ENCODE measurements at places on chromosomes 12 and 14.

DNA sequence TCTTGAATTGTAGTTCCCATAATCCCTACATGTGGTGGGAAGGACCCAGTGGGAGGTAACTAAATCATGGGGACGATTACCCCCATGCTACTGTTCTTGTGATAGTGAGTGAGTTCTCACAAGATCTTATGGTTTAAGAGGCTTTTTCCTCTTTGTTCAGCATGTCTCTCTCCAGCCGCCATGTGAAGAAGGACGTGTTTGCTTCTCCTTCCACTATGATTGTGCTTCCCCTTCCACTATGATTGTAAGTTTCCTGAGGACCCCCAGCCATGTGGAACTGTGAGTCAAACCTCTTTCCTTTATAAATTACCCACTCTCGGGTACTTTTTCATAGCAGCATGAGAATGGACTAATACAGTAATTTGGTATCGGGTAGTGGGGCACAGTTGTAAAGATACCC lies 97.3 kb downstream of the PPP1R12A start:
- no peak for DNase-seq

- no peak for DNase-seq
These were observed 1535.9 kb upstream of the FLRT2 start for GRCh38 chr14:83994020-83994419.

GRCh38 chr14:77730976-77731497 lies 23.1 kb downstream of the SLIRP start:
- DNase-seq, result no peak

DNA sequence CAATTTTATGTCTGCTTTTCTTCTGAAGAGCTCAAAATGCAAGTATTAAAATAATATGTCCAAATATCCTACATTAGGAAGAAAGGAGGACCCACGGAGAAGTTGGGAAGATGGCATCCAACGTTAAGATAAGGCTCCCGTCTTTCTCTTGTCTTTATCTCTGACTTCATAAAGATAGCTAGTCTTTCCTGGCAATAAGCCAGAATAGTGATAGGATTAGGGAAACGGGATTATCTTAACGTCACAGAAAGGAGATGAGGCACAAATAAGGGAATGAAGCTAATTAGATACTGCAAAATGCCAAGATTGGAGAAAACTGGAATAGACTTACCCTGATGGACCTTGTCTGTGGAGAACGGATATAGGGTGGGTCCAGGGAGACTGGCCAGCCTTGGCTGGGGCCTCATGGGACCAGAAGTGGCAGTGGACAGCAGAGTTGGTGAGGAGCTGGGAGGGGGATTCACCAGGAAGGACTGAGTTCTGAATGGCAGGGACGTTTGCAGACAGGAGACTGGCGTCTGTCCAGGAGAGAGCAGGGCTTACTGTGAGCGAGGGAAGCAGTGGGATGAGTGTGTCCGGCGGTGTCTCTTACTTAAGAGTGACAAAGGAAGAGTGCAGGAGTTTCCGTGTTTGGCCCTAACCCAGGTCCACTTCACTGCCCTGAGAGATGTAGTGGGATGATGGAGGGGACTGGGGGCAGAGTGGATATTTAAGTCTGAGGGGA lies 119.9 kb downstream of the CACNA1C start:
- no peak for DNase-seq

- peak; percentile 28 for DNase-seq
These were observed 42.0 kb downstream of the TRAF3 start for GRCh38 chr14:102819176-102819628.

DNA sequence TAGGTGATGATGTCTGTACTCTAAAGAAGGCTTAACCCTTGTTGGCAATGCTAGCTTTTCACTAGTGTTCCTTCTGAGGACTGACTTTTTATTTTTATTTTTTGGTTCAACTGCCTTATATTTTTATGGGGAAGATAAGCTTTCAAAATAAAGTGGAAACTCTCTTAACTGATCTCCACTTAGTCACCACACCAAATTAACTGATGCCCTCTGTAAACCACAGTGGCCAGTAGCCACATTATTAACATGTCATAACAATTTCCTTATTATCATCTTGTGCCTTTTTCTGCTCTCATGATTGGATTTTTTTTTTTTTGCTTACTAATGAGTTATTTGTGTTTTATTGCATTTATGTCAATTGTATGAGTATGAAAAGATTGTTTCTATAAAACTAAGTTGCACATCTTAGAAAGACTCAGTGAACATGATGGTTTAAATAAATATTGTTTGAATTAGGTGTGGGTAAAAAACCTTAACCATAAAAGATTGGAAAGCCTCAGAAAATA lies 56.9 kb downstream of the SCFD1 start:
- no peak for DNase-seq

- DNase-seq, result no peak
These were observed 10.8 kb downstream of the ETNK1 start for GRCh38 chr12:22635812-22636211.

DNA sequence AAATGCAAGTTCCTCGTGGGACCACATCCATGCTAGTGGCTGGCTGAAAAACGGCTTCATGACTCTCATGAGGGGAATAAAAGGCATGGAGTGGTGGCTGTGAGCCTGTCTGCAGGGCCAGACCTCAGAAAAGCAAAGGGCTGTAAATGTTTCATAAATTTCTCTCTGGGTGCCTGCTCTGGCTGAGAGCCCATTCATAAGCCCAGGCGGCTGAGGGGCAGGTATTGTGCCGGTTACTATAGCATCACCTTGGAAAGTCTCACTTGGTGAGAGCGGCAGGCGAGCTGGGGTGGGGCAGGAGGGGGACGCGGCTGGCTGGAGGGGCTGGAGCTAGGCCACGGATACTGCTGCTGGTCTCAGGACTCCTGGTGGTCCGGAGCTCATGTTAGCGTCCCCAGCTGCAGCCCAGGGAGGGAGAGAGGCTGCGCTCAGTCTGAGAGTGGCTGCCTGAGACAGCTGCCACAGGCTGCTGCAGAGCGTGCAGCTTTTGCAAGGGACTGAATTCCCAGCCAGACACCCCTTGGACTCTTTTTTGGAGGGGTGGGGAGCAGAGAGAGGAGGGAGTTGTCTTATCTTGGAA lies at the start of gene SLC17A8:
Gene SLC17A8 (plus strand): TSS at position 431 of the 580 bp plus-strand sequence. CDS start 318 bp downstream, outside the sequence.
- DNase-seq, result no peak

GRCh38 chr12:79933532-79934264 lies 1.2 kb downstream of the PPP1R12A start:
- no peak for DNase-seq

GRCh38 chr12:47698055-47698454 lies 7.8 kb downstream of the RPAP3 start:
- no peak for DNase-seq

- DNase-seq, result no peak
These were observed 84.4 kb downstream of the SLC24A4 start for GRCh38 chr14:92407410-92407809.

DNA sequence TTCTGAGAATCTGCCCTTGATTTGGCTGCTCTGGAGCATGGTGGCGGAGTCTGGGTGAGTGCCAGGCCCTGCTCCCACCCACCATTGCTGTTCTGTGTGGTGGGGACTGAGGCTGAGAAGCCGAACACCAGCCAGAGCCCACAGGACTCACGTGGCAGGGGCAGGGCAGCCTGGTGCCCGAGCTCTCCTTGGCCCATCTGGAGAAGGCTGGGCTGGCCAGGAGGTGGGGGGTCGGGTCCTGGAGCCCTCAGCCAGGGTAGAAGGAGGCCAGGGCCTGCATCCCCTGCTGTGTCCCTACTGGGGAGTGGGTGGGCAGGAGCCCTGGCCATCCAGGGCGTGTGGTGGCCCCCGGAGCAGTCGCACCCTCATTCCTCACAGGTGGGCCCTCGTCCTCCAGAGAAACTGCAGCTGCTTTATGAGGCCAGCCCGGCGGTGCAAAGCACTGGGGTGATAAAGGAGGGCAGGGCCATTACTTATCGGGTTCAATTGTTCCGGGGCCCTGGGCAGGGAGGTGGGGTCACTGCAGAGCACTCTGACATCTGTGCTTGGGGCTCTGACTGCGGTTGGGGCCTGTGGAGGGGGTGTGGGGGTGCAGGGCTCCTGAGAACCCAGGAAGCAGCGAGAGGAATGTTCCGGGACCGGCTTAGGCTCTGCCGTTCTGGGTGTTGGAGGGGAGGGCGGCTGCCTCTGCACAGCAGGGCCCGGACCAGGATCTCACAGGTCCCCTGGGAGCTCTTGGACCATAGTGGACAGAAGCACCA lies 217.5 kb upstream of the C14orf180 start:
- DNase-seq, result no peak

DNA sequence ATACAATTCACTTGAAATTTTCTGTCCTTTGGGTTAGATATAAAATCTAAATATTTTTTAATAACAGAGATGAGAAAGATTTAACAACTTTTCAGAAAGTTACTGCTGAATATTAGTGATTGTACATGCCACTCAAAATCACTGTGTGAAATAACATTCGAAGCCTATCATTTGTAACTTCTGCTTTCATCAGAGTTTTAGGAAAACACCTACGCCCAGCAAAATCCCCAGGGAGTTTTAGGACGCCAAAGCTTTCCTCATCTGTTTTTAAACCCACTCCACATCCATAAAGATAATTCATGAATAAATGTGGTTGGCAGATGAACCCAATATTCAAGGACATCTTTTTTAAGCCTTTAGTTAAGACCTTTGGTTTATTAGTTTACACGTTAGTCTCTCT lies 23.9 kb downstream of the TC2N start:
- no peak for DNase-seq

GRCh38 chr12:32448586-32448985 lies 49.2 kb downstream of the FGD4 start:
- DNase-seq, result no peak

DNA sequence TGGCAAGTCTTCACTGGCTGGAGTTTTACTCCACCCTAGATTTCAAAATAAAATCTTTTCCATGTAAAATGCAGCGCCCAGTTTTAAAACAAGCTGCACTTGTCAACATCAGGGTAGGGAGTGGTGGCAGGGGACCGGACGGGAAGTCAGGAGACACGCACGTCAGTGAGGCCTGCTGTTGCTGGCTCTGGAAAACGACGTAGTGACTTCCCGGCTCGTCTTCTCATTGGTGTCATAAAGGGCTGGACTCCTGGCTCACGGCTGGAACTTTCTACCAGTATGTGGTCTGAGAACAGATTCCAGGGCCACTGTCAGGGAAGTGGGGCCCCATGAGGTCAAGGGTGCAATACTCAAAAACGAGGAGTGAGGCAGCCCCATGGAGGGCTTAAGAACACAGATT lies 64.2 kb upstream of the FOXN3 start:
- DNase-seq, result no peak

DNA sequence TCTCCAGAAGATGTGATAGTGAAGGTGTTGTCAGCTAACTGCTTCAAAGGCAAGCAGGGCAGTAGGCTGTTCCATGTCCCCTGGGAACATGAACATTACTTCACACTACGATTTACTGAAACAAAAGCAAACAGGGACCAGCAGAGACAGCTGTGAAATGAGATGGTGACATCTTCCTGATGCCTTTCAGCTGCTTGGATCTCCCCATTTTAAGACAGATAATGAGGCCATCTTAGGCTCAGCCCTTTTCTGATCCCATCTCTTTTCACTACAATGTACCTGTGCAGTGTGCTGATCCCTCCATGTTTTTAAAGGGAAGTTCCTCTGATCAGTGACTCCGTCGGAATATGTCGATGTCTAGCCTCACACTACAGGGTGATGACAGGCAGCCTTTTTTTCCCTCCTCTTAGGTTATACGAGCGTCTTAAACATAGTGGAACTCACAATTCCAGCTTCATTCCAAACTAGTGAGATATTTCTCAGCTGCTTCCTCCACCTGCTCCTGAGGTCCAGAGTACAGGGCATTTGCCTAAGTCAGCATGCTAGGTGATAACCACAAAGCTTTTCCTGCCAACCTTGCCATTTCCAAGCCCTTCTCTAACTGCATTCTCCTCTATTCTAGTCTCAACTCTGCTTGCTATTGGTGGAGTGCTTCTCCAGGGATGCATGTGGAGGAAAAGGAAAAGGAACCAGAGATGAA lies 87.6 kb upstream of the EGLN3 start:
- DNase-seq, result no peak

DNA sequence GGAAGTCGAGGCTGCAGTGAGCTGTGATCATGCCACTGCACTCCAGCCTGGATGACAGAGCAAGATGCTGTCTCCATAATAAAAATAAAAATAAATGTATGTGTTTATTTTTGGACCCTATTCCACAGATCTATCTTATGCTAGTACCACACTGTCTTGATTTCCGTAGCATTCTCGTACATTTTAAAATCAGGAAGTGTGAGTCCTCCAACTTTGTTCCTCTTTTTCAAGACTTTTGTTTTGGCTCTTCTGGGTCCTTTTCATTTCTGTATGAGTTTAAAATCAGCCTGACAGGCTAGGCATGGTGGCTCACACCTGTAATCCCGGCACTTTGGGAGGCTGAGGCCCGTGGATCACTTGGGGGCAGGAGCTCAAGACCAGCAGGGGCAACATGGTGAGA lies 25.8 kb downstream of the DAO start:
- DNase-seq, result no peak

DNA sequence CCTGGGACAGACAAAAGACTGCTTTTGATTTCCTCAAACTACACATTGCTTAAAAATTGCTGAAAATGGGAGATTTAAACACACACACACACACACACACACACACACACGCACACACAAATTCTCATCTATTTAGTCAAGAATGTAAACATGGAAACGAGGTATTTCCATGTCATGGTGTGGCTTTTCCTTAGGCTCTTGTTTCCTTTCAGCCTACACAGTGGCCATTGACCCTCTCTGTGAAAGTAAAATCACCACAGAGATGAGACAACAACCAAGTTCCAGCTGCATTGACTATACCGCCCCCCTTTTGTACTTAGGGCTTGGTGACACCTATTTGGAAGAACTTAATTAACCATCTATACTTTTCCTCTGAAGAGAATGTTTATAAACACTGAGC lies 41.9 kb downstream of the TTC8 start:
- no peak for DNase-seq

DNA sequence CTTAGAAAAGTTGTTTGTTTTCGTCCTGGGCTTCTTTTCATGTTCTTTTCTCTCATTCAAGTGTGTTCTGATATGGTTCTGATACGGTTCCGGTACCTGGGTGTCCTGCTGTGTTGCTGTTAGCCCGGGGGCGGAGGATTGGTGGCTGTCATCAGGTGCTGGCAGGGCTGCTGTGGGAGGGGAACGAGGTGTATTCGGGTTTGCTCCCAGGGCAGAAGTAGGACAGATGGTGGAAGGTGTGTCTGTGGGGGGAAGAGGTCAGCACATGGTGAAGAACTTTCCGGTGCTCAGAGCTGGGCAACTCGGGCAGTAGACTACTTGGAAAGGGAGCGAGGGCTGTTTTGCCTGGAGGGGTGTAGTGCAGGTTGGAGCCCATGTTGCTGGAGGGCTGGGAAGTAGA lies 70.2 kb downstream of the SLC25A47 start:
- DNase-seq, result no peak

- no peak for DNase-seq
These were observed 9.8 kb downstream of the OR6J1 start for GRCh38 chr14:22634233-22634900.

GRCh38 chr12:131282292-131283080 lies 328.8 kb downstream of the ADGRD1 start:
- no peak for DNase-seq

Data from NCI-H510A (cell line).